ENCODE measurements at places on chromosomes 16 and 17.

DNA sequence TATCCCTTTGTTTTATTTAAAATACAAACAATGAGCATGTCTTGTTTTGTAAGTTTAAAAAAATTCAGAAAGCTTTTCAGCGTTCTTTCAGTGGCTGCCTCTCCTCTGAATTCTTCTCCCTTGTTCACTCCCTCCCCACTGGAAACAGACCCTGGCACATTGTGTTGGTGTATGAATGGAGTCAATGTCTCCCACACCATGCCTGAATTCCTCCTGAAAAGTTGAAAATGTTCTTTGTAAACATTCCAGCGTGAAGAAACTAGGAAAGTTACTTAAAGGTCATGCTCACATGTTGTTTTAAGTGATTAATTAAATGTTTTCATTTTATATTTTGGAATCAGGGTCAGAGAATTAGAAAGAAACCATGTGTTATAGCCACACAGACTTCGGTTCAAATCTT lies 136.9 kb upstream of the DYNLRB2 start:
- DNase-seq: no peak

GRCh38 chr17:44741316-44741715 lies 17.5 kb upstream of the ADAM11 start:
- no peak for DNase-seq

DNA sequence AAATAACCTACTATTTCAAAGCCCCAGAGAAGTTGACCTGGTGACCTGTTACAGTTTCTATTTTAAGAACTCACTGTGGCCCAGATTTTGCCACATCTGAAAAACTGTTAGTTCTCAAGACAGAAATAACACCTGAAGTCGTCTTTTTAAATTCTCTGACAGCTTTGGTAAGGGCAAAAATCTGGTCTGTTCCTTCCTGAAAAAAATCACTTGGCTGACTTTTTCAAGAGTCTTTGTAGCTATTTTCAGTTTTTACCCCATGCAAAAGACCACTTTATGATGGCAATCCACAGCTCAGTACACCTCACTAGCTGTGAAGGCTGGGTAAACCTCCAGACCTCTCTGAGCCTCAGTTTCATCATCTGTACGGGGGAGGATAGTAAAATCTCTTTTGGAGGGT lies 60.7 kb upstream of the SREBF1 start:
- no peak for DNase-seq

DNA sequence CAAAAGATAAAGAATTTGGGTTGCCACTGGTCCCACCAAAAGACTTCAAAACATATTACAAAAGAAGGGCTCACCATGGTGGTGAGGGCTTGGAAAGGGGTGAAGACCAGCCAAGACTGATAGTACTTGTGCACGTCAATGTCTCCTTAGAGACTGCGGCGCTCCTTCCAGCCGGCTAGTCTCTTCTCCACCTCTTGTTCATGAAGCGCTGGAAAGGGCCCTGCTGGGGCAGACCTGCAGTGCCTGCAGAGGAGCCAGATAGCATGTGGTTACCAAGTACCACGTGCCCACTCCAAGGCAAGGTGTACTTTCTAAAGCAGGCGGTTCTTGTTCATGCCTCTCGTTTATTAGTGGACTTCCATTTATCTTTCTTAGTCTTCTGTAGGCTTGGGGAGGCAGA lies 92.7 kb upstream of the FAM20A start:
- DNase-seq: no peak

DNA sequence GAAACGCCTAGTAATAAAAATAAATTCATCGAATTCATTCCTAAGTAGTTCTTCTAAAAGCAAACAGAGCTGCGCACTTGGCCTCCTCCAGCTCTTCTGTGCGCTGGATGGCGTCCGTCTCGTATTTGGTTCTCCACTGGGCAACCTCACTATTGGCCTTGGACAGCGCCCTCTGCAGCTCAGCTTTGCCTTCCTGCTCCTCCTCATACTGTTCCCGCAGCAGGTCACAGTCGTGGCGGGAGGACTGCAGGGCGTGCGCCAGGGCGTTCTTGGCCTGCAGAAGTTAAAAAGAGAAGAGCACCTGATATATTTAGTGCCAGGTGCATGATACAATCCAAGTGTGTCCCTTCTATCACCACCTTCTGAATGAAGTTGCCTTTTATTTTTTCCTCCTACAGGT lies 21.8 kb downstream of the MYH3 start:
- DNase-seq: no peak

DNA sequence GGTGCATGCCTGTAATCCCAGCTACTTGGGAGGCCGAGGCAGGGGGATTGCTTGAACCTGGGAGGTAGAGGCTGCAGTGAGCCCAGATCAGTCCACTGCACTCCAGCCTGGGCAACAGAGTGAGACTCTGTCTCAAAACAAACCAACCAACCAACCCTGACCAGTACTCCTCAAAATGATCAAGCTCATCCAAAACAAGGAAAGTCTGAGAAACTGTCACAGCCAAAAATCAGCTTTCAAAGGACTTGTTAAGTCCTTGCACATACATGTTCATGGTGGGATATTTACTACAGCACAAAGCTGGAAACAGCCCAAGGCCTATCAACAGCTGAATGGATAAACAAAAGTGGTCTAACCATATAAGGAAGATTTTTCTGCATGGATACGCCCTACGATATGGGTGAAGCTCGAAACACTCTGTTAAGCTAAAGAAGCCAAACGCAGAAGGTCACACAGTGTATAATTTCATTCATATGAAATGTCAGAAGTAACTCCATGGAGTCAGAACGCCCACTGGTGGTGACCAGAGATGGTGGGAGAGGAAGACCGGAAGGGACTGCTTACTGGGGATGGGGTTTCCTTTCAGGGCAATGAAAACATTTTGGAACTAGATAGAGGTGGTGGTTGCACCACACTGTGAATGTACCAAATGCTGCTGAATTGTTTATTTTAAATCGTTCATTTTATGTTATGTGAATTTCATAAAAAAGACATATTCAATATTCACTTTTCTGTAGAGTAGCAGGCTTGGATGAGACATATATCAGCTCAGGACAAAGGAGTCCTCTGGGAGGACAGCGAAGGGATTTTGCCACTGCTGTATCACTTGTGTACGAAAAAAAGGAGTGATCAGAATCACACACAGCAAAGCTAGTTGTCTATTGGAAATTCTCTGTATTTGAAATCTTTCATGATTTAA lies 17.7 kb downstream of the CCL17 start:
- no peak for DNase-seq

DNA sequence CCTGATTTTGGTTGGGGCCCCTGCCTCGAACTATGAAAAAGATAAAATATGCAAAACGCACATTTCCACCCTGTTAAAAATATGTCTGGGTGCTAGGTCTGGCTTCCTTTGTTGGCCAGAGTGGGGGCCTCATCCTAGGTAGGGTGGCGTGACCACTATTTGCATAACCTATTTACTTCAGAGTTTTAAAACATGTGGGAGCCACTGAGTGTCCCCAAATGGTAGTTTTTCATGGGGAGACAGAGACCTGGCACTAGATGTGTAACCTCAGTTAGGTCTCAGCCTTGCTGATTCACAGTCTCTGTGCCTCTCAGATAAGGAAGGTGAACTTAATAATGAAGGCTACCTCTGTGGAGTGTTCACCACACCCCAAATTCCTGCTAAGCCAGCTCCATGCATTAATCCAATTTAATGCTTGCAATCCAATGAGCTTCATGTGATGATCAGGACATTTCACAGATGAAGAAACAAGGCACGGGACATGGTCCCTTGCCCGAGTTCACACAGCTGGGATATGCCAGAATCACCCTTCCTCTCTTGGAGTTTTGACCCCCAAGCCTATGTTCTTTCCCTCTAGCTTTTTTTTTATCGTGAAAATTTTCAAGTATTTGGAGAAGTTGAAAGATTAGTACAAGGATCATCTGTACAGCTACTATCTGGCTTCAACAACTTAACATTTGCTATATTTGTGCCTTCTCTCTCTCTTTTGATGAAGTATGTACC lies 103.4 kb downstream of the IRF8 start:
- no peak for DNase-seq

GRCh38 chr17:39737760-39738567 lies at the start of gene GRB7:
Gene GRB7 (plus strand): TSS chr17:39737938. CDS start chr17:39742302, 4,364 bp downstream.
- no peak for DNase-seq

DNA sequence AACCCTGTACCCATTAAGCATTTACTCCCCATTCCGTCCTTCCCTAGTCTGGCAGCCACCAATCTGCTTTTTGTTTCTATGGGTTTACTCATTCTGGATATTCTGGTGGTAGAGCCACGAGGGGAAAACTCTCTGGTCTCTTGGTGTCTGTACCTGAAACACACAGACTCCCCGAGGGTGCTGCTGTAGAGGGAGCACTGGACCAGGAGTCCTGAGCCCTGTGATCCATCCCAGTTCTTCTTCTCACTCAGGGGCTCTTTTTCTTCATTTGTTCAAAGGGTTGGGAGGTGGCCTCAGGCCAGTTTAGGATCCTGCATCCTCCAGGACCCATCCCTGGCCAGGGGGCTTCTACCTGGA lies 14.1 kb downstream of the HEXIM2 start:
- DNase-seq: no peak

DNA sequence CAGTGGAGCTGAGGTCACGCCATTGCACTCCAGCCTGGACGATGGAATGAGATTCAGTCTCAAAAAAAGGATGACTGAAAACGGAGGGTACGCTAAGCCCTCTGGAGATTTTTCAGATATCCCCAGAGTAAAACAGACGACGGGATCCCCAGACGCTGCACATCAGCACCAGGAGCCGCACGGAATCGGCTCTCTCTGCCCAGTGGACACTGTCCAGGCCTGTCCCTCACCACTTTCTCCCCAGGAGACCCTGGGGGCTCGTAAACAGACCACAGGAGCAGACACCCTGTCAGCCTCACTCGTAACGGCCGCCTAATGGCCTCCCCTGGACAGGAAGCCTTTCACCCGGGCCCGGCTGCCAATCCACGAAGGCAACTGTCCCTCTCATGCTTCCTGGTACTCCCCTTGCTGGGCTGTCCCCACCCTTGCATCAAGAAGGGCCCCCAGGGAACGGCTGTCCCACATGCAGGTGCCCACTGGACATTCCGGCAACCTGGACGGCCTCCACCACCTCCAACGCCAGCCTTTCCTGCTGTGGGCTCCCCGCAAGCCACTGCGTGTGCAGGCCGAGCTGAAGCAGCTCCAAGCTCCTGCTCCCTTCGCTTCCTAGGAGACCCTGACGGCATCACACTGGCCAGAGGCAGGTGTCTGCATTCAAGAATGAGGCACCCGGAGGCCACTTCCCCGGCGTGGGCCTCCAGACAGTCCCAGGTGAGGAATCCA lies 74.3 kb downstream of the TIMM22 start:
- DNase-seq: no peak

- no peak for DNase-seq
These were observed 16.0 kb downstream of the NPTX1 start for GRCh38 chr17:80460429-80460834.

GRCh38 chr17:47822785-47823184 lies 1.2 kb upstream of the OSBPL7 start:
- no peak for DNase-seq

DNA sequence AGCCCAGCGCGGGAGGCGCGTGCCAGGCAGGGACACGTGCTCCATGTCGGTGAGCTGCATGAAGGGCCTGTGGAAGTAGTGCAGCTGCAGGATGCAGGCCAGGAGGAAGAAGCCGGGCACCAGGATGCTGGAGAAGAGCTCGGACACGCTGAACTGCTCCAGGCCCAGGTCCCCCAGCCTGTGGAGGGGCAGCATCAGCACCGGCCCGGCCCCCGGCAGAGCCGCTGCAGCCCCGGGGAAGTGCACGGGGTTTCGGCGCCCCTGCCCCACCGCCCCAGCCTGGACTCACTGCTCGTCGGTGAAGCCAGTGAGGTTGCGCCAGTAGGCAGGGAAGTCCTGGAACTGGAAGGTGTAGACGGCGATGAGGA lies 28.0 kb downstream of the CTU2 start:
- DNase-seq: no peak

GRCh38 chr17:35254107-35254773 lies 11.4 kb downstream of the SLFN5 start:
- DNase-seq: peak; percentile 95

GRCh38 chr16:4946917-4947316 lies 10.0 kb upstream of the PPL start:
- no peak for DNase-seq

DNA sequence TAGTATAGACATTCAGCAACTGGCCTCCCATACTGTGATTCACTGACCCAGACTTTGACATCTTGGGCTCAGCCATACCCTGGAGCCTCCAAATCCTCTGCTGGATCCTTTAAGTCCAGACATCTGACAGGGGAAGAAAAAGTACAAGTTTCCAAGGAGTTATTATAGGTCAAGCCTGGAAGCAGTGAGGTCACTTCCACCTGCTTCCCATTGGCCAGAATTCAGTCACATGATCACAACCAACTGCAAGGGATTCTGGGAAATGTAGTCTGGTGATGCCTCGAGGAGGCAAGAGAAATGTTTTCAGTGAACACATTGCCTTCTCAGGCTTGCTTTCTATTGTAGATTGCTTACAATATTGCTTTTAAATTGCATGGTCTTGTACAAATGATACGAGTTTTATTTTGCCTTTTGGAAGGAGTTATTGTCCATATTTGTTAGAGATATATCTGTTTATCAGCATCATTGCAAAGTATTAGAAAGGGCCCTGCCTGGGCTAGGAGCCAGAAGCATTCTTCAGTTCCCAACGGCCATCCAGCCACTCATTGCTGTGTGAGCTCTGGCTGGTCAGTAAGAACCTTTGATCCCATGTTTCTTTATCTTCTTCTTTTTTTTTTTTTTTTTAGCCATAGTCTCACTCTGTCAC lies 696.9 kb downstream of the WWOX start:
- DNase-seq: no peak

DNA sequence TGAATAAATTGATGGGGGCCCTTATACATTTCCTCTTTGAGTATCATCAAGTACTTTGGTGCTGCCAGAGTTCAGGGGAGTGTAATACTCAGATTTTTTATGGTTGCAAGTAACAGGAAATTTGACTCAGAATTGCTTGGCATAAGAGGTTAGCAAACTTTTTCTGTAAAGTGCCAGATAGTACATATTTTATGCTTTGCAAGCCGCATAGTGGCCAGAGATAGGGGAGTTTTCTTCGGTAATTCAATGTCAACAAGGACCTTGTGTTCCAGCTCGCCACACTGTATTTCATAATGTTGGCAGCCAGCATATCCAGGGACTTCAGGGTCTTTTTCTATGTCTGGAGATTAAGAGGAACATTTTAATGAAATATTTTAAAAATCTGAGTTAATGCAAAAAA lies 51.0 kb upstream of the MARCHF10 start:
- no peak for DNase-seq

DNA sequence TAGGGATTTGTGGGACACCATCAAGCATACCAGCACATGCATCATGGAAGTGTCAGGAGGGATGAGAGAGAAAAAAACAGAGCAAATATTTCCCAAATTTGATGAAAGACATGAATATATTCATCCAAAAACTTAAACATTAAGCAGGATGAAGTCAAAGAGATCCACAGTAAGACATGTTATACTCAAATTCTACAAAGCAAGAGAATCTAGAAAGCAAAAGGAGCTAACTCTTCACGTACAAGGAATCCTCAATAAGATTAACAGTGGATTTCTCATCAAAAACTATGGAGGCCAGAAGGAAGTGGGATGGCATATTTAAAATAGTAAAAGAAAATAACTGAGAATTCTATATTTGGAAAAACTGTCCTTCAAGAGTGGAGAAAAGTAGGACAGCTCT lies 374.8 kb downstream of the ZFHX3 start:
- DNase-seq: no peak

GRCh38 chr16:9415545-9415944 lies 324.1 kb downstream of the HAPSTR1 start:
- no peak for DNase-seq

Data from GM04503 (cell line).